Effector CD4-positive, alpha-beta T cell (primary cell): ENCODE measurements at places on chromosomes 12 and 14.

- DNase-seq = no peak
These were observed 205.0 kb upstream of the KRR1 start for GRCh38 chr12:75716291-75717025.

DNA sequence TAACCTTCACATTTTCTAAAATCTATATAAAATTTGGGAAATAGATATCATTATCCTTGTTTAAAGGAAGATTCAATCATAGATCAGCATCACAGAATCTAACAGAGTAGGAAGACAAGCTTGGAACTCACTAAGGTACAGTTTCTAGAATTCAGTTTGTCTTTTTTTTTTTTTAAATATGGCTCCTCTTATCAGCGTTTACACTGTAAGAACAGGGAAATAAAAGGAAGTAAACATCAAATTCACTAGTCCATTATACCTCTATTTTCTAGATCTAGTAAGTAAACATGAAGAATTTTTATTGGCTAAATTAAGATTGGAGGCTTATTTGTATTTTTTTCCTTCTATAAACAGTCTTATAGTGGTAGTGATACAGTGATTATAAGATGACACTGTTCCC lies 144.9 kb downstream of the LRIG3 start:
- DNase-seq = no peak

GRCh38 chr12:9779209-9779608 lies 18.5 kb upstream of the CD69 start:
- DNase-seq = no peak

GRCh38 chr14:33393231-33393894 lies 454.7 kb downstream of the NPAS3 start:
- DNase-seq = no peak

DNA sequence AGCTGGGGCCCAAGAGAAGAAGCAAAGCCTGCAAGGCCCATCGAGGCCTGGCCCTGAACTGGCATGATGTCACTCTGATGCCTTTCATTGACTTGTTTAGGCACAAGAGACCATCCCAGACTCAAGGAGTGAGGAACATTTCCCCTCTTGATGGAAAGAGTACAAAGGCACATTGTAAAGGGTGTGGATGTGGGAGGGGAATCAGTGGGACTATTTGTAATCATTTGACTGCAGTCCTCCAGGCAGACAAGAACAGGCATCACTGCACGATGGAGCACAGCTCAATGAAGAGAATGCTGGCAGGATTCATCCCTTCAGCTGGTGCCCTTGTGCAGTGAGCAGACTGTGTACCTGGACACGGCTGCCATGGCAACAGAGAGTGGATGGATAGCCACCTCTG lies 87.9 kb downstream of the LGMN start:
- no peak for DNase-seq
